ENCODE measurements at places on chromosomes 5 and 9. TPM values are rescaled to one million over a fixed set of nuclear protein-coding genes. Genes with fewer than 3 reads are reported as not detected.

- no peak for DNase-seq
Measured at GRCh38 chr5:25763781-25764180, 1119.0 kb upstream of the CDH10 start.

DNA sequence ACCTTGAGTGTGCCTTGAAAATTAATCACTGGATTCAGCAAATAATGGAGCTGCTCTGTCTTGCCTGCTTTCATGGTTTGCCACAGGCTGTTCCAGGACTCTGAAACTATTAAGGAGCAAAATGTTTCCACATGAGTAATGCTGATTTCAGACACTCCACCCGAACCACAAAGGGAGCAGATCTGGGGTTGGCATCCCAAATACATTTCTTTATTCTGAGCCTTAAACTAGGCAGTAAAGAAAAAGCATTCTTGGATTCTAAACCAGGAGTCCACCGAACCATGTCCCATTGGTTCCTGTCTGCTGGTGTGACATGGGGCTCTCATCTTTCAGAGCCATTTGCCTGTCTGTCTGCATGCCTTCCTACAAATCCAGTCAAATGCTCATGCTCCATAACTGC is 10.1 kb upstream of the C1QTNF3 start:
- DNase-seq = no peak

SLC35A4 gene
- total RNA-seq = 73.1 TPM

DNA sequence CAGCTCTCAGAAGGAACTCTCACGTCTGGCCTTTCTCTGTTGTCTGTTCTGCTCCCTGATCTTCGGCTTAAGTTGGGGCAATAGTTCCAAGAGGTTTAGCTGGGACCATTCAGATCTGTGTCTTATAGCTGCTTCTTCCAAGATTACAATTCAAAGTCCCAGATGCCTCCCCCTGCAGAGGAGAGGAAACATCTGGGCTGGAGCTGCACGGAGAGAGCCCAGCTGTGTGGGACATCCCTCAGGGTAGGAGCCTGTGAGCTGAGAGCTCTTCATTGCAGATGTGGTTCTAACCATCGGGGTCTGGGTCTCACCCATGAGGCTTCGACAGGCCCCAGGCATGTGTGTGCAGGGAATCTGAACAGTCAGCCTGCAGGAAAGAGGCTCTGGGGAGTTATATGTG is 9.0 kb upstream of the PHF19 start:
- peak; percentile 31 for DNase-seq

GRCh38 chr9:136606687-136607333 is 55.9 kb upstream of the EGFL7 start:
- DNase-seq = no peak

DNA sequence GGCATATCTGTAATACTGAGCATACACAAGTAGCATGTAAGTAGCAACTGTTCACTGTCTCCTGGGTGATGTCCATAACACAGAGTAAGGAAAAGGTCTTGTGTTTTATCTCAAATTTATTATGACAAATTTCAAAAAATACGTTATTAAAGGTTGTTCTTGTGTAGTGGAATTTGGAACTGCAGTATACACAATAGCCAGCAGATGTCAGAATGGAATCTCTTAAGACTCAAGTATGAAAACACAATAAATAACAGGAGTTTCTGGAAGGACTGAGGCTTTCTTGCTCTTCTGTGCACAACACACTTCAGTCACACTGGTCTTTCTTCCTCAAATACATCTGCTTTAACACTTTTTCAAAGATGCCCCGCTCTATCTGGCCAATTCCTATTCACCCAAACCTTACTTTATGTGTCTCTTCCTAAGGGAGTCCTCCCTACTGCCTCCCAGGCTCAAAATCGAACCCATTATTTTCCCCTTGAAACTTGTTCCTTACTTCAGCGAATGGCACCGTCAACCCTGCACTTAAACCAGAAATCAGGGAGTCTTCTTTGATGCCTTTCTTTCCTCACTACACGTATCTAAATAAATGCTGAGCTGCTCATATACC is 6.5 kb upstream of the FBXO10 start:
- DNase-seq = no peak

TMEFF1 gene
- not detected for total RNA-seq

DNA sequence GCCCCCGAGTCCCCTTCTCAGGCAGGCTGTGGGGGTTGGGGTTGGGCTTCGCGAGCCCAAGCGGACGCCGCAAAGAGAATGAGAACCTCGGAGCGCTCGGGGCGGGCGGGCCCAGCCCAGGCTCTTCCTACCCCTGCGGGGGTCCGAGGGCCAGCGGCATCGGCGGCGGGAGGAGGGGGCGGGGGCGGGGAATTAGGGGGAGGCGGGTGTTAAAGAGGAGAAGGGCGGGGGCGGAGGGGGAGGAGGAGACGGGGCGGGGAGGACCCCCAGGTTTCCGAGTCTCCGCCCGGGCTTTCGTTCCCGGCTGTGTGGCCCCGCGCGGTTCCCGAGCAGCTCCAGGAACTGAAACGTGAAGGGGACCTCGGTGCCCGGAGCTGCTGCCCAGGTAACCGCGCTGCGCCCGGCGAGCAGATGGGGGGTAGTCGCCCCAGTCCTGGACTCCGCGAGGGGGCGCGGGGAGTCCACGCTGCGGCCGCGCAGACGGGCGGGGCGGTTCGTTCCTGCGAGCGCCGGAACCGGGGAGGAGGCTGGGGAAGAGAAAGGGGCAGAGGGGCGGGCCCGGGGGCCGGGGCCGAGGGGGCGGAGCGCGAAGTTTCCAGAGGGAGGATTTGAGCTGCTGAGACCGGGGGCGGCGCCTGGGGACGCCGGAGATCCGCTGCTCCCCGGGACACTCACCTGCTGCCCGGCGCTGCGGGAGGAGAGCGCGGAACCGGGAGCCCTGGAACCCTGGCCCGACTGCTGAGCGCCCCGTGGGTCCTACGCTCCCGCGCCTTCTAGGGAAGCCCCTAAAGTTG is 38.4 kb upstream of the PLEKHG4B start:
- no peak for DNase-seq

DNA sequence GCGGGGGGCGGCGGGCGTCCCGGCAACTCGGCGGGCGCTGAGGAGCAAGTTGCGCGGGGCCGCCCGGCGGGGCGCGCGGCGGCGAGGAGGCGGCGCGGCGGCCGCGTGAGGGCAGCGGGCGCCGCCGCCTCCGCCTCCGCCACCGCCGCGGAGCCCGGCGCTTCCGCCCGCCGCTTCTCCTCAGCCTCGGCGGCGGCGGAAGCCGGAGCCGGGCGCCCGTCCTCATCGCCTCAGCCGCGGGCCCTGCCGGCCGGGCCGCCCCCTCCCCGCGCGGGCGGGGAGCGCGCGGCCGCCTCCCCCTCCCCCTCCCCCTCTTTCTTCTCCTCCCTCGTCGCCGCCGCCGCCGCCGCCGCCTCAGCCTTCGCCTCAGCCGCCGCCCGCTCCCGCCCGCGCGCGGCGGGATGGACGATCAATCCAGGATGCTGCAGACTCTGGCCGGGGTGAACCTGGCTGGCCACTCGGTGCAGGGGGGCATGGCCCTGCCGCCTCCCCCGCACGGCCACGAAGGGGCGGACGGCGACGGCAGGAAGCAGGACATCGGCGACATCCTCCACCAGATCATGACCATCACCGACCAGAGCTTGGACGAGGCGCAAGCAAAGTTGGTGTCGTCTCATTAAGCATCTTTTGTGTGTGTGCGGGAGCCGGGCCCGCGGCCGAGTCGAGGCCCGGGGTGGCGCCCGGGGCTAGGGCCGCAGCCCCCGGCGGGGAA is at the start of gene PBX3:
TSS of gene PBX3 (plus strand) at position 321 of the 712 bp plus-strand sequence.
- DNase-seq = peak; percentile 62

DNA sequence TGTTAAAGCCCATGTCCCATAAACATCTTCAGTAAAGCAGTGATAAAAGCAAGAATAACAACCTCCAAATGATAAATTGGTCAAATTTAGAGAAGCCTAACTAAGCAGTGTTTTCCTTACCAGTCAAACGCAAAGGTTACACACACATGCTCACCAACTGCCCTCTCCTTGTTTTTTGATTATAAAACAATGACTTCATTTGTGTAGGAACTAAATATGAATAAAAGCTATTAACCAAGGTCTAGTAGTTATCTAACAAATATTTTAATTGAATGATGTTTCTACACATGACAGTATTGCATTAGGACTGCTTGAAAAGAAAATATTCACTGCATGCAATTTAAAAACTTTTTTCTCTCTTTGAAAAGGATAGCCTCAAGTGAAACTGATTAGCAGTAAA is 36.7 kb downstream of the PCA3 start:
- DNase-seq = no peak

GRCh38 chr5:102811972-102812371 is 56.9 kb downstream of the PAM start:
- no peak for DNase-seq
